ENCODE measurements at places on chromosomes 6 and 20. TPM values are rescaled to one million over a fixed set of nuclear protein-coding genes. Genes with fewer than 3 reads are reported as not detected.

- no peak for DNase-seq
Measured at GRCh38 chr20:44932916-44933315, 23.1 kb downstream of the PABPC1L start.

The RIPOR2 gene
- 128 TPM for total RNA-seq

The PCNA gene
- 39.6 TPM for total RNA-seq

The PRRT1 gene
- total RNA-seq, result 1.5 TPM

The OTOR gene
- total RNA-seq, result not detected

DNA sequence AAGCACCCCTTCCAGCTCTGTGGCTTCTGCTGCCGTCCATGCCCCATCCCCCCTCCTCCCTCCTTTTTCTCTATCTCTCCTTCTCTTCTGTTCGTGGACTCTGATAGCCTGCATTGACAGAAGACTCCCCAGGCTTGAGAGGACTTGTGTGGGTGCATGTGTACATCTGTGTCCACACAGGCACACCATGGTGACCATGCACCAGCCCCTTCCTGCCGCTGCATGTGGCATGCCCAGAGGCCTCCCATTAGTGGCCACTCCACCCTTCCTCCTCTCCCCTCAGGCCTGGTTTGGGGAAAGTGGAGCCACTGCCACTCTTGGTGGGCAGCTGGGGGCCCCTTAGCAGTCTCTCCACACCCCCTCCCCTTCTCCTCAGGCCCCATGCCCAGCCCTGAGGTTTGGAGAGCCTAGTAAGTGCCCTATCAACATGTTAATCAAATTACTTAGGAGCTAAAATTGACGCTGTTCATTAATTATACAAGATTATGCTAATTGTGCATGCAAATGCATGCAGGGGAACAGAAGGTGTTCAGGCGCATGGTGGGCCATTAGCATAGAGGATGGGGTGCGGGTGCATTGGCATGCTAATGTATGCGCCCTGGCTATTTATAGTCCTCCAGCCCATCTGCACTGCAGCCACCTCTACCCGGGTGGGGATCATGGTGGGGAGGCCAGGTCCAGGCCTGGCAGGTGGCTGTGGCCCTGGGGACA is 45.9 kb downstream of the EBF4 start:
- DNase-seq, result no peak

GRCh38 chr6:111750753-111751673 is 122.2 kb downstream of the FYN start:
- DNase-seq, result no peak

The ZDHHC14 gene
- 18.2 TPM for total RNA-seq

GRCh38 chr6:208364-208763 is 83.9 kb upstream of the DUSP22 start:
- no peak for DNase-seq

The MCHR2 gene
- total RNA-seq, result not detected

DNA sequence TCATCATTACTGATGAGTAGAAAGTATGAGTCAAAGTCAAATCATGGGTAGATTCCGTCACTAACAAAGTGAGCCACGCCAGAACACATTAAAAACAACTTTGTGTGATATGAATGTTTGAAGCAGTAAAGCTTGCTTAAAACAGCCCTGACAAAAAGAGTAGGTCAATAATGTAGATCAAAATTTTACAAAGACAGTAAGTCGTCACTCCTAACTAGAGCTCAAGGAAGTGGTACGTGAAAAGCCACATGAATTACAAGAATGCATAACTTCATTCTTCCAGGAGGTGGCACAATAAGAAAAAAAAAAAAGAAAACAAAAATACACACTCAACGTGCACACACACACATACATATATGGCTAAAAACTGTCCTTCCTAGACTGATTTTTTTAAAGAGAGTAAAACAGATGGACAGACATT is 69.9 kb downstream of the HACE1 start:
- no peak for DNase-seq

- no peak for DNase-seq
Measured at GRCh38 chr6:73108949-73109348, 116.3 kb downstream of the KHDC1L start.

DNA sequence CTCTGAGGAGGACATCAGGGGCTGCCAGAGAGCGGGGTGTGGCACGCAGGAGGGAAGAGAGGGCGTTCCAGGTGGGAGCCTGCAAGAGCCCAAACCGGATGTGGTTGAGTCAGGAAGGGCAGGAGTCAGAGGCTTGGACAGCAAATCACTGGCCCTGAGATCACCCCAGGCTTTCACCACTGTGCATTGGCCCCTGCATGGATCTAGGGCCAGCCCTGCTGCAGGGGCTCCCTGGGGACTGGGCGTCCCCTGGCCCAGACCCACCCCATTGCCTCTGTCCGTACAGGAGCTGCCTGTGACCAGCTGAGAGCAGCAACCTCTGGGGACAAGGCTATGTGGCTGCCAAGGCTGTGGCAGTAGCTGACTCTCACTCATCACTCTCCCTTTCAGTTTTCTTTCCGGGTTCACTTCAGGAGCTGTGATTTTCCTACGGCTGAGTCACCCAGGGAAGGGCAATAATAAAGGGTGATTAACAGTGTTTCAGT is 33.9 kb downstream of the KCNK17 start:
- no peak for DNase-seq

The GNRH2 gene
- 1.7 TPM for total RNA-seq

GRCh38 chr6:109263873-109264700 is 118.2 kb downstream of the CD164 start:
- no peak for DNase-seq

GRCh38 chr20:35638751-35639150 is 23.1 kb downstream of the SPAG4 start:
- no peak for DNase-seq

- no peak for DNase-seq
Measured at GRCh38 chr20:10670501-10671220, 3.1 kb downstream of the JAG1 start.

Data from spleen (tissue), 13 donors.